Cardiac septum (tissue), 1 donor: ENCODE measurements at places on chromosomes 2 and 18. TPM values are rescaled to one million over a fixed set of nuclear protein-coding genes. Genes with fewer than 3 reads are reported as not detected.

GRCh38 chr18:45156946-45157345 lies 458.3 kb upstream of the SLC14A2 start:
- DNase-seq = no peak

DNA sequence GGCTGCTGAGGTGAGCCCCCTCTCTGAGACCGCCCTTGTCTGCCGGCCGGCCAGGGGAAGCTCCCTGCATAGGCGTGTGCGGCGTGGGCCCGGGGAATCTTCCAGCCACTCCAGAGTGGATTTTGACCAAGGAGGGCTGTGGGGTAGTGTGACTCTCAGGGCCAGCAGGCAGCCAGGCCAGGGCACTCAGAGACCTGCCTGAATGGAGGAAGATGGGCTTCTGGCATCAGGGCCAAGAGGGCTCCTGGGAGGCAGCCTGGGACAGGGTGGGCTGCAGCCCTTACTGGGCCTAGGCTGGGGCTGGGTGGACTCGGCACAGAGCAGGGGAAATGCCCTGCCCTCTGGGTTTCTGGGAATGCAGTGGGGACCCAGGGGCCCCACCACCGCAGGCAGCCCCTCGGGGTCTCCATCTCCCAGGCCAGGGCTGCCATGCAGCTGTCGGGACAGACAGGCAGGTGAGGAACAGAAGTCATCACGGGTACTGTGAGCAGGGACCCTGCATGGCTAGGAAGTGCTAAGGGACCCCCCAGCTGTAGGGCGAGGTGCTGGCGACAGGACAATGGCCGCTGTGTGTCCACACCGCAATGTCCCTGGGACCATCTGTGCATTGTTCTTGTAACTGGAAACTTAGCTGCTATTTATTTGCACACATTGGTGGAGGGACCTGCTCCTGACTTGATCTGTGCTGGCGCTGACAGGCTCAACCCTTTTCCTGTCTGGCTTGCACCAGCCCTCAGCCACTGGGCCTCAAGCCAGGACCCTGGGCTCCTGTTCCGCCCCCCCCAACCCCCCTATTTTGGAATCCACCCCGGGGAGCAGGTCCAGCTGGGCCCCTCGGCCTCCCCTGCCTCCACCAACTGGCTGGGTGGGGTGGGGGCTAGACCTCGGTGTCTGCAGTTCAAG lies 4.1 kb downstream of the PDCD1 start:
- peak; percentile 72 for DNase-seq

DNA sequence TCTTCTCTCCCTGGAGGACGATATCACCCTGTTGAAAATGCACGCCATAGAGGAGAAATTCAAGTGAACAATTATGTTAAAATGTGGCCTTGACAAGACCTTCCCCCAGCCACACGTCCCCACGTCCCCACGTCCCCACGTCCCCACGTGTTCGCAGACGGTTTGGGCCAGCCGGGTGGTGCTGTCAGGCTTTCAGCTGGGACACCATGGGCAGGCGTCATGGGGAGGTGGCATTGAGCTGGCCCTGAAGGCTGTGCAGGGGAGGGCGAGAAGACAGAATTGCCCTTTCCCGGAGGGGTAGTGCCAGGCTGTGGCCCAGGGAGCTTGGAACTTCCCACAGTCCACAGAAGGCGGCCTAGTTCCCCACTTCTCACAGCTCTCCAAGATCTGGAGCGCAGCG lies 240.7 kb upstream of the RAB6C start:
- DNase-seq = no peak

DNA sequence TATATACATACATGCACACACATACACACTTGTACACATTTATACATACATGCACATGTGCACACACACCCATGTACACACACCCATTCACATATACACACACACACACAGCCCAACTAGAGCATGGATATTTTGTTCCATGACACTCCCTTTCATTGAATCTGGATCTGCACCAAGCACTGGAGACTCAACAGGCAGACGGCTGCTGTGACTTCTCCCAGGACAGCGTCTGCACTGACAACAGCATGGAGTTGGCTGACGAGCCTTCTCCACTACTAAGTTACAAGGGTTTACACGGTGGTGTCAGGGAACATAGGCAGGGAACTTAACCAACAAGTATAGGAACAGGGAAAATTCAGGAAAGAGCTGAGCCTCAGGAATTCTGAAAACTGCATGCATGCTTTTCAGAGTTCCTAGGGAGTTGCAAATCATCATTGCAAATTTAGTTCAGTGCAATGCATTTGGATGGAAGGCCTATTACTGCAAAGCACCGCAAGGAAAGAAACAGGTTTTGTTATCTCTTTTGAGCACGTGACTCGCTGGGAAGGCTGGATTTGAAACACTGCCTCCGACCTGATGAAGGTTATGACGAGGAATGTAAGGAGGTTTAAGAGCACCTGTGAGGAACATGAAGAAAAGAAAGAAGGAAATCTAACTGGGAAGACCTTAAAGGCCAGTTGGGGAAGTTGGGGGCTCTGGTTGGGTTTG lies 35.9 kb downstream of the TMEM18 start:
- DNase-seq = no peak

- no peak for DNase-seq
Observed at GRCh38 chr2:16261791-16262190, 321.4 kb downstream of the MYCN start.

DNA sequence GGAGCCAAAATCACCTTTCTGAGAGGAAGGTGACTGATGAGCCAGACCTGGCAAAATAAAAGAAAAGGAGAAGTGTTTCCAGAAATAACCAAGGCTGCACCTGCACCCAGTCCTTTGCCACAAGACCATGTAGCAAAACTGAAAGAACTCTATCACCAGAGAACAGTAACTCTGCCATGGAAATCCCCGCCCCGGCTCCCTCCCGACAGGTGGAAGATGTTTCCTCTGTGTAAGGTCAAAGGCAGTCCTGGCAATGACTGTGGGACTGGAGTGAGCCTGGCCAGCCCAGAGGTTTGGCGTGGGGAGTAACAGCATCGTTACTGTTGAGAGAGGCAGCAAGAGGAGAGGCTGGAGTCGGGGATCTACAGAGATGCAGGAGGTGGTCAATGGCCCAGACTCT lies 42.3 kb downstream of the SPRED2 start:
- no peak for DNase-seq

- DNase-seq = peak; percentile 61
Observed at GRCh38 chr2:23698721-23699579, 228.0 kb downstream of the ATAD2B start.

MAP3K19 gene
- not detected for total RNA-seq

HAT1 gene
- 32.7 TPM for total RNA-seq

CNDP1 gene
- total RNA-seq = not detected

PID1 gene
- 4.3 TPM for total RNA-seq
